Heart right ventricle (tissue), 16 donors: ENCODE measurements at places on chromosomes 2 and 18. TPM values are rescaled to one million over a fixed set of nuclear protein-coding genes. Genes with fewer than 3 reads are reported as not detected.

CDKL4 gene
- 0.49 TPM for total RNA-seq

HOXD12 gene
- not detected for total RNA-seq

MPV17 gene
- 47.6 TPM for total RNA-seq

AGBL5 gene
- total RNA-seq = 9.1 TPM

STK25 gene
- 71.3 TPM for total RNA-seq

CCL20 gene
- total RNA-seq = not detected

IHH gene
- total RNA-seq = 0.16 TPM

KCNF1 gene
- total RNA-seq = 0.42 TPM

SP100 gene
- 61.1 TPM for total RNA-seq

SP140 gene
- not detected for total RNA-seq

TRIM43 gene
- not detected for total RNA-seq

- no peak for DNase-seq
Measured at GRCh38 chr2:47190188-47190881, 35.2 kb upstream of the STPG4 start.

DNA sequence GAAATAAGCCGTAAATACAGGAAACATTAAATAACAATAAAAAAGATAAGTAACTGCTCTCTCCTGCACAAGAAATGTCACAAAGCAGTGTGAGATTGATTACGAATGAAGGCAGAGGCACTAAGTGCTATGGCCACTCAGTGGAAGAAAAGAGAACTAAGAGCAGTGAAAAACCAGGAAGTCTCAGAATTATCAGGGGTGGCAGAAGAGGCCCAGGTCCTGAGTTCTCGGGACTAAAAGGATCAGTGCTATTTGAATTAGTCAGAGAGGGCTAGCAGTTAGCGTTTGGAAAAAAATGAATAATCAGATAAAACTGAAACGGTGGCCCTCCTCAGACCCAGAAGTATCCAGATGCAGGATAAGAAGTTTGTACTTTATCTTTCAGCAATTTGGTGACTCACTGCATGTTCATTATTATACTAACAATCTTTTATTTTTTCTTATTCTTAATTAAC lies 367.1 kb downstream of the ZEB2 start:
- DNase-seq = no peak

DNA sequence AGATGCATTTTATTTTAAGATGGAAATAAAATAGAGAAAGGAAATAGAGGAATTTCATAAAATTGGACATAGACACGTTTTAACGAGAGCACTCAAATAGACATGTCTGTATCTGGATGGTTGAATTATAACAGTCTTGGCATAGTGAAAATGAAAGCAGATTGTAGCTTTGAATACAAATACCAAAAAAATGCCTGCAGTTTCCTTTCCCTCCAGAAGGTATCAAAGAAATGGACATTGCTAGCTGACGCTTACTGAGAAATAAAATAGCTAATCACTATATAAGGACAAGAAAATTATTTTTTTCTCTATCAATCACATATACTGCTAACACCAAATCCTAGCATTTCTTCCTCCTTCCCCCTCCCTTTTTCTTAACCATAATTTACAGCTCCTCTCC lies 11.4 kb upstream of the MAPRE2 start:
- DNase-seq = no peak

DNA sequence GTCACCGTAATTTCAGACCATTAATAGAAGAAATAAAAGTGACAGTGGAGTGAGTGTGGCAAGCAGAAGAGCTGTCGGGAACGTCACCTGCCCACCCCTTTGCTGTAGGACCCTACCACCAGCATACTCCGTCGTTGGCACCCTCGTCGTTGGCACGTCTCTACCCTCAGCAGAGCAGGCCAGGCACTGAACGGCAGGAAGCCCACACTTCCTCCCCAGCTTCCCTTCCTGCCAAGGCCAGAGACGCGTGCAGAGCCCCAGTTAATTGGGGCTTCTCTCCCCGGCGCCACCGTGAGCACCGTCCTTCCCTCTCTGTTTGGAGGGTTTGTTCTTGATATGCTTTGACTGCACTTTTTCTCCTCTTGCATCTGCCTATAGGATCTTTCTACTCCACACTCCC lies 27.0 kb upstream of the NFATC1 start:
- no peak for DNase-seq

DNA sequence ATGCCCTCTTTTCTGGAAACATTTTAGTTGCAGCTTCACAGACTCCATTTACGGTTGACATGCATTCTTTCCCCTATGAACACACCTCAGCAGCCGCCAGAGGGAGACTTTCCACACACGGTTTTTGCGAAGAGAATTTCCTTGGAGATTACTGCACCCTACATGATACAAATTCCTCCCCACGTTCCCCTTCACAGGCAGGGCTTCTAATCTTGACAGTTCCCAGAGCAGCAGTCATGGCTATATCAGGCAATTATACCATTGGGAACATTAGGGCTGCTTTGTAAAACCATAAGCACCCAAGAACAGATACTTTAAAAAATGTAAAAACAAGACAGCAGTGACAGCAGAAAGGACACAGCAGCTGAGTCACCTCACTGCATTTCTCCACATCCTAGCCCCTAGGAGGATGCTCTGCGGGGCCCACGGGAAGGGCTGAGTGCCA lies 253.8 kb downstream of the TGIF1 start:
- peak; percentile 44 for DNase-seq

GRCh38 chr2:32947484-32948143 lies 861 bp downstream of the LTBP1 start:
- peak; percentile 47 for DNase-seq

DNA sequence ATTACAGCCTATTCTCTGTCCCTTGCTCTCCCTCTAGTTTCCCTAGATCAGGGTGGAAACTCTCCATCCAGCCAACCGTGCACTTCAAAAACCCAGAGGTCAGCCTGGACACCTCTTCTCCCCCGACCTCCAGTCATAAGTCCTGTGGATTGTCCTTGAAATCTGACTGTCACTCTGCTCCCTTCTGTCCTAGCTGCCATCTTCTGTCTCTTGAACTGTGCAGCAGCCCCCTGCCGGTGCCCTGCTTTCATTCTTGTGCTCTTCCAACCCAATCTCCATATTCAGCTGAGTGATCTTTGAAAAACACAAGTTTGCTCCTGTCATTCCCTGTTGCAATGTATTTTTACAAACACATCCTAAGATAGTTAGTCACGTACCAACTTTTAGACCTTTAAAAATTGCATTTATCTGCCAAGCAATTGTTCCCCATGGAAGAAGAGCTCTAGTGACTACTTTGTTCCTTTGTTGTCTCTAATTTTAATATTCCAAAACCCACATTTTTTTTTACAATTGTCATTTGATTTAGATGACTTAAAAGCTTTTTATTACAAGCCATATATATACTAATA lies 254.3 kb downstream of the CAMKMT start:
- no peak for DNase-seq

- DNase-seq = no peak
Measured at GRCh38 chr2:201255408-201256033, 4.8 kb upstream of the CASP8 start.

GRCh38 chr2:200431996-200432705 lies 77.7 kb downstream of the KCTD18 start:
- DNase-seq = no peak

GRCh38 chr2:33552758-33553461 lies 46.2 kb downstream of the FAM98A start:
- no peak for DNase-seq

GRCh38 chr2:158205215-158205614 lies 103.5 kb downstream of the UPP2 start:
- DNase-seq = no peak

DNA sequence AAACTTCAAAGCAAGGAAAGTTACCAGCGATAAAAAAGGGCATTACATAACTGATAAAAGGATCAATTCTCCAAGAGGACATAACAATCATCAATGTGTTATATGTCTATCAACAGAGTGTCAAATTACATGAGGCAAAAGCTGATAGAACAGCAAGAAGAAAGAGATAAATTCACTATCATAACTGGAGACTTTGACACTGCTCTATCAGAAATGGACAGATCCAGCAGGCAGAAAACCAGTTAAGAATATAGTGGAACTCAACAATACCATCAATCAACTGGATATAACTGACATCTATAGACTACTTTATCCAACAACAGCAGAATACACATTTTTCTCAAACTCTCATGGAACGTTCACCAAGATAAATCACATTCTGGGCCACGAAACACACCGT lies 65.0 kb downstream of the ROCK2 start:
- DNase-seq = no peak

- DNase-seq = no peak
Measured at GRCh38 chr18:27298214-27298804, 113.2 kb upstream of the CHST9 start.

- no peak for DNase-seq
Measured at GRCh38 chr2:237665713-237666143, 38.3 kb downstream of the LRRFIP1 start.

DNA sequence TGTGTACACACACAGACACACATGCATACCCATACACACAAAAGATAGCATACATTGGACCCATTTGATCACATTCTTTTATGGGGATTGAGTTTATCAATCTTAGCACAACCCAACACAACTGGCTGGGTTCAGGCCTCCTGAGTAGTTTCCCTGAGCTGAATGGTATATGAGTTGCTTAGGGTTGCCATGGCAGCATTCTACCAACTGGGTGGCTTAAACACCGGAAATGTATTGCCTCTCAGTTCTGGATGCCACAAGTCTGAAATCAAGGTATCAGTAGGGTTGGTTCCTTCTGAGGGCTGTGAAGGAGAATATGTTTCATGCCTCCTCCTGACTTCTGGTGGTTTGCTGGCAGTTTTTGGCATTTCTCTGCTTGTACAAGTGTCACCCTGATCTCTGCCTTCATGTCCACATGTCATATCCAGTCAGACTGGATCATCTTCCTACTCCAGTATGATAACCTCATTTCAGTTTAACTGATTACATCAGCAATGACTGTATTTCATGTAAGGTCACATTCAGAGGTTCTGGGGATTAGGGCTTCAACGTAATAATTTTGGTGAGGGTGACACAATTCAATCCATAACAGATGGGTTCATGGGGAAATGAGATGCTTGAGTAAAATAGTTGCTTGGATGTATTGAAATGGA lies 212.7 kb downstream of the KCNE4 start:
- DNase-seq = no peak

GRCh38 chr2:240502430-240503121 lies 55.2 kb downstream of the ANKMY1 start:
- DNase-seq = no peak

DNA sequence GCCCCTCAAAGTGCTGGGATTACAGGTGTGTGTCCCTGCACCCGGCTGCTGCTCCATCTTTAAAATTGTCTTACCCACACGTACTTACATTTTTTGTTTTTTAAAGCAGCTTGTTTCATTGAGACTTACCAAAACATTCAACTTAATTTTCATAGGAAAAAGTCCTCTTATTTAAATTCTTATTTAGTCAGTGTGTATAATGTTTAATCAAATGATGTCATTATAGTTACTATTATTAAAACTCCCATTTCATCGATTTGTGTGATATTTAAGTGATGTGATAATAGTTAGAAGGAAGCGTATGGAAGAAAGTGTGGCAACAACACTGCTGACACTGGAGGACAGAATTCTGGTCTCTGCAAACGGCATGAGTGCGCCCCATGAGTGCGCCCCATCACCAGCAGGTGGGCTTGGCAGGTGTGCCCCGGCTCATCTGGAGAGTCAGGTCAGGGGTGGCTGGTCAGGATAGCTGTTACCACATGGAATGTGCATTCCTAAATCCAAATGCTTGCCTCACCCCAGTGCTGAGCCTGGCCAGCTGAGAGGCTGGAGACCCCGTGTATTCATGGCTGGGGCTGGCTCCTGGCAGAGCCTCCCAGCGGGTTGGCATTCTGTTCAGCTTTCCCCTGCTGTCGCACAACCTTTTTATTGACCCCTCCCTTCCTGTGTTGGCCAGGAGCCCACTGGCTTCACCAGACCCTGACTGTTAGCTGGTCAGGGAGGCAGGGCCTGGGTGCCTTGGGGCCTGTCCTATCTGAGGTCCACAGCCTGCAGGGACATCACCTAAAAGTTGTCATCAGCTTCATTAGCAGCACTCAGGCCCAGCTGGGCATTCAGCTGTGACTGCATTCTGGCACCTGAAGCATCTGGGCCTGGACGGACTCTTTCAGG lies 79.7 kb downstream of the AGAP1 start:
- peak; percentile 61 for DNase-seq

- no peak for DNase-seq
Measured at GRCh38 chr18:31197676-31198075, 35.0 kb upstream of the DSC1 start.

DNA sequence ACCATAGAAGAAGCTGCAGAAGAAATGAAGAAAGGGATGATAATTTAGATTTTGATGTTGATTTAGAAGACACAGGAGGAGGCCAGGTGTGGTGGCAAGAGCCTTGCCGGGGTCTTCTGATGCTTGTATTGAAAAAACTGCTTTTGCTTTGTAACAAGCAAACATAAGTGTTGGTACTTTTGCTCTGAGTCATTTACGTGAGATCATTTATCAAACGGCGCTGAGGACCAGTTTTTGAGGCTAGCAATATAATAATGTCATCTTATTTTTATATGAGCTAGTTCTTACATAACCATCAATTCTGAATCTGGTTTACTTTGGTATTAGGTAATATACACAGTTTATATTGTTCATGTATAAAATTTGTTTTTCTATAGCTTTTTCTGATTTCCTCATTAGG lies 30.6 kb downstream of the SPTBN1 start:
- DNase-seq = no peak

GRCh38 chr2:3689998-3690748 lies 13.2 kb upstream of the DCDC2C start:
- no peak for DNase-seq

GRCh38 chr2:174312581-174313234 lies 22.0 kb upstream of the SP9 start:
- no peak for DNase-seq

- peak; percentile 79 for DNase-seq
Measured at GRCh38 chr2:12456293-12457106, 260.2 kb upstream of the TRIB2 start.

GRCh38 chr18:73232933-73233332 lies 365.1 kb upstream of the NETO1 start:
- DNase-seq = no peak
